Suppressor macrophage treated with lipopolysaccharide for 1 hour (primary cell): ENCODE measurements at places on chromosomes 6 and 20.

GRCh38 chr20:21173485-21173884, 47.6 kb downstream of the KIZ start:
- DNase-seq, result no peak

DNA sequence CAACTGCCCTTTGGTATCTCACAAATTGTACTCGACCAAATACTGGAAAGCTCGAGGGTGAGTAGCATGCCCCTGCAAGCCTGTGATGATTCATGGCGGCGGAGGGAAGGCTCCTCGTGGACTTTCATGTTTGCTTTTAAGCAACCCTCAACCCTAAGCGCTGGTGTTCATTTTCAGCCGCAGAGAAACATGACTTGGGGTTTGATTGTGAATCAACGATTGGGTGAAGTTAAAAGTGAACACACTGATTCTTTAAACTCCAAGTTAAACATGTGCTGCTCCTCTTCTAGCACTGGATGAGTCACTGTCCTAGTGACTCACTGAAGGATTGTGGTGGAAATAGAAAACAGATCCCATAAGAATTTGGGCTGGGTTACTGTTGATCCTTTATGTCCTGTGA, 8.3 kb downstream of the CD109 start:
- DNase-seq, result peak; percentile 76

DNA sequence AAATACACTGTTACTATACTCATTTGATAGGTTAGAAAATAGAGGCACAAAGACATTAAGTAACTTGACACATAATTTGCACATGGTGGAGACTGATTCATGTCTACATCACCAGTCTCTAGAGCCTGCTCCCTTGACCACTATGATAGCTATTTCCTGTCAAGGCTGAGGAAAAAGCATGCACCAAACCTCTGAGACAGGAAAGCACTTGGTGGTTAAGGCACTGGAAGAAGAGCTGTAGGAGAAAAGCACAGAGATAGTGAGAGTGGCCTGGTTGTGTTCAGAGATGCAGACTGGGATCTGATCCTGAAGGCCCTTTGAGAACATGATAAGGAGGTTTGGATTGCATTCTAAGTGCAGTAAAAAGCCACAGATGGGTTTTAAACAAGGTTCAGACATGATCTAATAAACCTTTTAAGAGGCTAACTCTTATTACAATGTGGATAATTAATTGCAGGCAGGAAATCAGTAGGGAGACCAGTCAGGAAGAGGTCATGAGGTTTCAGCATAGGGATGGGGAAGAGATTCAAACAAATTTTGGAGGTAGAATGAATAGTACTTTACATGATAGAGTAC, 168.9 kb downstream of the PHF3 start:
- peak; percentile 55 for DNase-seq

DNA sequence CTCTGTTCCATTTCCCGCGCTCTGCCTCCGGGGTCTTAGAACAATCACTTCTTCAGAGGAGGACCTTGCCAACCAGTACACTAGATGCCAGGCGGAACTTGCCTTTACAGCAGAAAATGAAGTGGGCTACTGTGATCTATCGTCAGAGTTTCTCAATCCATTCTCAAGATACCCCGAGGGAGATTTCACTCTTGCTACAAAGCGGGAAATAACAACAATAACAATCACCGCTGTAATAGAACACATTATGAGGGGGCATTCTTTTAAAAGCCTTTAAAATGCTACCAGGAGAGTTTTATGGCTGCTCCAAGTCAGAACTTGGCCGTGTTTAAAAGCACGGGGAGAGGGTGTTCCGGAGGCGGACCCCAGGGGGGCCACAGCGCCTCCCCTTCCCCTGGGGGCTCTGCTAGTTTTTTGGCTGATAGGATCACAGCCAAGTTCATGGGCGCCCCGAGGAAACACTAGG, 617.0 kb upstream of the AGPAT4 start:
- DNase-seq, result no peak

GRCh38 chr20:63577317-63577894, 3.4 kb upstream of the HELZ2 start:
- DNase-seq, result no peak

DNA sequence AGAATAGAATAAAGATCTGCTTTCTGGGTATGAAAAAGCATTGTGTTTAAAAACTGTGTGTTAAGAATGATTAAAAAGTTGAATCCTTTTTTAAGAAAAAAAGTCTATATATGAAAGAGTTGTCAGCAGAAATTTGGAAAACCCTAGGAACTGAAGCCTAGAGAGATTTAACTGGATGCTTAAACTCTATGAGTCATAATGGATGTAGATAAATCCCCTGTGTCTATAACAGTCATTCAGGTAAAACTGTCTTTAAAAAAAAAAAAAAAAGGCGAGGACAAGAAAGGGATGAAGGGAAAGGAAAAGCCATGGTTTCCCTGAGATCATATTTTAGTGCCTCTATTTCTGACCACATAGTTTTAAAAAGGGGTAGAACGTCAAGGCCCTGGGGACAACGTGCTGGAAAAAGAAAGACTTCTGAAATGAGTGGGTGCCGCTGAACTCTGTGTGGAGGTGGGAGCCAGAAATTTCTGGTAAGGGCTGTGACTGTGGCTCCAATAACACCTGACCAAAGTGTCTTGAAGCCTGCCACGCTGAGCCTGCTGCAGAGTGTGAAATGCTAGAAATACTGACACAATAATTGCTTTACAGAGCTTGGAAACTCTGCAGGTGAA, 302.6 kb upstream of the ARID1B start:
- no peak for DNase-seq

DNA sequence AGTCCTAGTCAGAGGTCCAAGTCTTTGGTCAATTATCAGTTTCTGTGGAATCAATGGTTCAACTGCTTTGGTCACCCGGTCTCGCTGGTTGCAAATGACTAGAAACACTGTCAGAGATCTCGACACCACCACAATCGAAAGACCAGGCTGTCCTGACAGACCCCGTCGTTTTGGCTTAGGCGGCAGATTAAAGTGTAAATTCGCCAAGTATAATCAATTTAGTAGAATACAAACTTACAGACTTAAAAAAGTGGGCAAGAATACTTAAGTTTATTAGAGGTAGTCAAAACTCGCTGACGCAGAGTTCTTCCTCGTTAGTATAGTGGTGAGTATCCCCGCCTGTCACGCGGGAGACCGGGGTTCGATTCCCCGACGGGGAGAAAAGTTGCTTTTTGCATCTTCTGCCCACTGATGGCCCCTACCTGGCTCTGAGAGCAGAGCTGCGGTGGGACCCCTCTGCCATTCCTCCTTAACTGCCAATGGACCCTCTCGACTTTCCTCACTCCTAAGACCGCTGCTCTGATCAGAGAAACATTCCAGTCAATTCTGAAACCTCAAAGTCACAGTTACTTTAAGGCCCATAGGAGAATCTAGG, 30.6 kb upstream of the ZNF184 start:
- peak; percentile 76 for DNase-seq

DNA sequence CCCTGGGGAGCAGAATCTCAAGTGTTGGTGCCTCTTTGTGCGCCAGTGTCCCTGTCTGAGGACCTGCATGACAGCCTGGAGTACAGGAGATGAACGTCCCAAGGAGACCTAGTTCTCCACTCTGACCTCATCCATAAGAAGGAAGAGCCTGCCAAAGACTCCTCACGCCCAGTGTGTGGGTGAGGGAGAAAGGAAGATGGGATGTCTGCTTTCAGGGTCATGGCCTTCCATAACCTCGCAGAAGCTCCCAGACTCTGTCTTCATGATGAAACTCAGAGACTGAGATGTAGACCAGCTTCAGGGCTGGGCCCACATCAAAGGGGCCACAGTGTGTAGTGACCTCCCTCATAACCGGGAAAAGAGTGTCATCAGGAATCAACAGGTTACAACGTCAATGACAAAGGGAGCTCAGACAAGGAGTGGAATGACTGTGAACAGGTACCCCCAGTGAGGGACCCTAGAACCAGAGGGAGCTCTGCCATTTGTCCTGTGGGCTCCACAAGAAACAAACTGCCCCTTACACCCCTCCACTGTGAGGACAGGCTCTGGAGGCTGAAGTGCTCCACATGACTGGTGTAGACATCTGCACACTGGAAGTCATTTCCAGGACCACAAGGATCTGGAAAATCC, 8.1 kb downstream of the HLA-DQB1 start:
- DNase-seq, result peak; percentile 64

GRCh38 chr6:80523010-80523409, 416.5 kb downstream of the BCKDHB start:
- DNase-seq, result no peak

- no peak for DNase-seq
Measured at GRCh38 chr20:34445177-34446065, 70.8 kb upstream of the DYNLRB1 start.

GRCh38 chr20:60087563-60088105, 129.4 kb downstream of the CDH26 start:
- no peak for DNase-seq

DNA sequence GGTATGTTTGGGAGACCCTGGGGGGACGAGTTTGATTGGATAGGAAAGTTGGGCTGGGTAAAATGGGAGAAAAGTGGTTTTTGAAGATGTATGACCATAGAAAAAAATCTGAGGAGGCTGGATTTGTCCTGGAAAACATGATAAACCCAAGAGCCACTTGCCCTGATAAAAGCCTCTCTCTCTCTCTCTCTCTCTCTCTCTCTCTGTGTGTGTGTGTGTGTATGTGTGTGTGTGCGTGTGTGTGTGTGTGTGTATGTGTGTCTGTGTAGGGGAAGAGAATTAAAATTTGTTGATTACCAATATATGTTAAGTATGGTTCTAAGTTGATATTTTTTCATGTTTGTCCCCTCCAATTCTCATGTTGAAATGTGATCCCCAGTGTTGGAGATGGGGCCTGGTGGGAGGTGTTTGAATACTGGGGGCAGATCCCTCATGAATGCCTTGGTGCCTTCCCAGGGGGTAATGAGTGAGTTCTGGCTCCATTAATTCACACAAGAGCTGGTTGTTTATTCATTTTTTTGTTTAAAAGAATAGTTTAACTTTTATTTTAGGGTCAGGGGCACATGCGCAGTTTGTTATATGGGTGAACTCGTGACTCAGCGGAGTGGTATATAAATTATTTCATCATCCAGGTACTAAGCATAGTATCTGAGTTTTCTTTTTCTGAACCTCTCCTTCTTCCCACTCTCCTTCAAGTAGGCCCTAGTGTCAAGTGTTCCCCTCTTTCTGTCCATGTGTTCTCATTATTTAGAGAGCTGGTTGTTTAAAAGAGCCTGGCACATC, 208.8 kb downstream of the TFAP2B start:
- DNase-seq, result no peak

DNA sequence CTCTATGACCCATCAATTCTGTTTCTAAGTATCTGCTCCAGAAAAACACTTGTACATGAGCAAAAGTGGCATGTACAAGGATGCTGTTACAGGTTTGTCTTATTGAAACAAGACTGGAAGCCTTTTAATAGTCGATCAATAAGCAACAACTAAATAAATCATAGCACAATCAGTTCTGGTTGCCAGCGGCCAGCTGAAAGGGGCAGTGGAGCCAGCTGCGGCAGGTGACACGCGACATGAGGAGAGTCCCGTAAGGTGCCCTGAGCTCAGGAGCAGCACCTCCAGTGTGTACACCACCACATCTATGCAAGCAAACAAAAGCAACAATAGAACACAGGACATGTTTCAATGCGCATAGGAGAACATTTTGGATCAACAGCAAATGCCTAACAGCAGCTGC, 20.7 kb upstream of the NNAT start:
- DNase-seq, result no peak

GRCh38 chr6:163730246-163731210, 316.0 kb downstream of the QKI start:
- no peak for DNase-seq

GRCh38 chr6:153117986-153118879, 12.8 kb downstream of the RGS17 start:
- peak; percentile 93 for DNase-seq

DNA sequence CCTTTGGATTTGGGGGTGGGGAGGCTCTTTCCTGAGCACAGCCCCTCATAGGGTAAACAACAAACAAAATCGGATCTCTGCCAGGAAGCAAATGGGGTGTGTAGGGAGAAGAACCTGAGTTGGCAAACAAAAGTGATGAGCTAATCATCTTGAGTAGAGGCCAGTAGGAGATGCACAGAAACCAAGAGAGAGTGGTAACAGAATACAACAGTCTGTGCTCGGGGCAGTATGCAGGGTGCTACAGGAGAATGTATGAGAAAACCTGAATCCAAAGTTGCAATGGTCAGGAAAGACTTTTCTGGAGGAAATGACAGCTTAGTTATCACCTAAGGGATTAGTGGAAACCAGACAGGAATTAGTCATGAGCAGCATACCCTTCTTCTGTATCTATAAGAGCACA, 177.8 kb downstream of the CDKAL1 start:
- no peak for DNase-seq

GRCh38 chr20:3775457-3776108, 5.7 kb downstream of the SPEF1 start:
- DNase-seq, result no peak

- DNase-seq, result peak; percentile 53
Measured at GRCh38 chr20:34907616-34908469, 31.4 kb downstream of the ACSS2 start.

DNA sequence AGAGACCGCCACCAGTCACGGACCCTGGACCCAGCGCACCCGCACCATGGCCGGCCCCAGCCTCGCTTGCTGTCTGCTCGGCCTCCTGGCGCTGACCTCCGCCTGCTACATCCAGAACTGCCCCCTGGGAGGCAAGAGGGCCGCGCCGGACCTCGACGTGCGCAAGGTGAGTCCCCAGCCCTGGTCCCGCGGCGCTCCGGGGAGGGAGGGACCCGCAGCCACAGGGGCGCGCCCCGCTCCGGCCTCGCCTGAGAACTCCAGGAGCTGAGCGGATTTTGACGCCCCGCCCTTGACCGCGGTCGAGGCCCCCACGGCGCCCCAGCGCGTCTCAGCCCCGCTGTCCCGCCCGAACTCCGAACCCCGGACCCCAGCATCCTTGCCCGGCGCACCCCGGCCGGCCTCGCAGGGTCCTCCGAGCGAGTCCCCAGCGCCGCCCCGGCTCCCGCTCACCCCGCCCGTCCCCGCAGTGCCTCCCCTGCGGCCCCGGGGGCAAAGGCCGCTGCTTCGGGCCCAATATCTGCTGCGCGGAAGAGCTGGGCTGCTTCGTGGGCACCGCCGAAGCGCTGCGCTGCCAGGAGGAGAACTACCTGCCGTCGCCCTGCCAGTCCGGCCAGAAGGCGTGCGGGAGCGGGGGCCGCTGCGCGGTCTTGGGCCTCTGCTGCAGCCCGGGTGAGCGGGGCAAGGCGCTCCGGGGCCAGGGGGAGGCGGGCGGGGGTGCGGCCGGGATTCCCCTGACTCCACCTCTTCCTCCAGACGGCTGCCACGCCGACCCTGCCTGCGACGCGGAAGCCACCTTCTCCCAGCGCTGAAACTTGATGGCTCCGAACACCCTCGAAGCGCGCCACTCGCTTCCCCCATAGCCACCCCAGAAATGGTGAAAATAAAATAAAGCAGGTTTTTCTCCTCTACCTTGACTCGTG, at the start of gene OXT:
Gene OXT (plus strand): TSS at position 11 of the 920 bp plus-strand sequence. CDS start 36 bp downstream, at position 47.
- DNase-seq, result peak; percentile 56

DNA sequence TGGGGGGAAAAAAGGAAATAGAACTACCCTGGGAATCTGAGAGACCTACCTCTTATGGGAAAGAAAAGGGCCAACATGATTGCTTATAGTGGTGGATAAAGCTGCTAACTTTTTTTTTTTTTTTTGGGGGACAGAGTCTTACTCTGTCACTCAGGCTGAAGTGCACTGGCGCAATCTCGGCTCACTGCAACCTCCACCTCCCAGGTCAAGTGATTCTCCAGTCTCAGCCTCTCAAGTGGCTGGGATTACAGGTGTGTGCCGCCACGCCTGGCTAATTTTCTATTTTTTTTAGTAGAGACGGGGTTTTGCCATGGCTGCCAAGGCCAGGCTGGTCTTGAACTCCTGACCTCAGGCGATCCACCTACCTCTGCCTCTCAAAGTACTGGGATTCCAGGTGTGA, 39.5 kb upstream of the TBC1D22B start:
- DNase-seq, result no peak

- peak; percentile 49 for DNase-seq
Measured at GRCh38 chr6:110703906-110704594, 111.2 kb downstream of the CDK19 start.

- DNase-seq, result no peak
Measured at GRCh38 chr6:40788661-40789655, 201.8 kb upstream of the LRFN2 start.
